ENCODE measurements at places on chromosomes 11 and 22. TPM values are rescaled to one million over a fixed set of nuclear protein-coding genes. Genes with fewer than 3 reads are reported as not detected.

The OR5M10 gene
- total RNA-seq: not detected

The DNAJB7 gene
- total RNA-seq: not detected

The KRTAP5-7 gene
- not detected for total RNA-seq

- no peak overlapping the region for H3K4me3 ChIP-seq
- no peaks in the 10 kb centered on the region for H3K27me3 ChIP-seq
- no peak for DNase-seq
- no peaks in the 10 kb centered on the region for H3K4me1 ChIP-seq
- H3K36me3 ChIP-seq: no peaks in the 10 kb centered on the region
- no peak overlapping the region for H3K27ac ChIP-seq
Measured at GRCh38 chr11:63590024-63590788, 24.0 kb downstream of the PLAAT3 start.

GRCh38 chr11:132631989-132632388, 900.3 kb downstream of the OPCML start:
- H3K27me3 ChIP-seq: no peaks in the 10 kb centered on the region
- H3K4me3 ChIP-seq: no peak overlapping the region
- H3K27ac ChIP-seq: no peak overlapping the region
- DNase-seq: no peak

DNA sequence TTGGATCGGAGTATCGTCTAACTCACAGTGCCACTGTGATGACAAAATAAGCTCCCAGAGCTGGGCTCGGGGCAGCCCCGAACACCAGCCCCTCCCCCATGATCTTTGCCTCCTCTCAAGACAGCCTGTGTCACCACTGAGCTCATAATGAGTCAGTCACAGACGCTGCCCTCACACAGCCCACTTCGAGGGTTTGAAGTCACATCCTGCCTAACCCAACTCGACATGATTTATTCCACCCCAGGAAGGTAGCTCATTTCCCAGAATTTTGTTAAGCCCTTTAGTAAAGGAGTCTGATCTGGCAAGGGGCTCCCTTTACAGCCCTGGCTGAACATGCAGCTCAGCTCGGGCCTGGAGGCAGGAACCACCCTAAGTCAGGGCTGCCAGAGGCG, 22.8 kb downstream of the MYH9 start:
- no peaks in the 10 kb centered on the region for H3K27me3 ChIP-seq
- H3K36me3 ChIP-seq: no peaks in the 10 kb centered on the region
- no peak overlapping the region for H3K27ac ChIP-seq
- peak overlapping the region; percentile 68 for H3K4me3 ChIP-seq
- no peak for DNase-seq

- H3K27ac ChIP-seq: no peak overlapping the region
- no peaks in the 10 kb centered on the region for H3K36me3 ChIP-seq
- no peaks in the 10 kb centered on the region for H3K27me3 ChIP-seq
- DNase-seq: no peak
- peaks cover 41% of the 10 kb centered on the region for H3K4me1 ChIP-seq
Measured at GRCh38 chr11:19673924-19674729, 38.5 kb upstream of the NAV2 start.

DNA sequence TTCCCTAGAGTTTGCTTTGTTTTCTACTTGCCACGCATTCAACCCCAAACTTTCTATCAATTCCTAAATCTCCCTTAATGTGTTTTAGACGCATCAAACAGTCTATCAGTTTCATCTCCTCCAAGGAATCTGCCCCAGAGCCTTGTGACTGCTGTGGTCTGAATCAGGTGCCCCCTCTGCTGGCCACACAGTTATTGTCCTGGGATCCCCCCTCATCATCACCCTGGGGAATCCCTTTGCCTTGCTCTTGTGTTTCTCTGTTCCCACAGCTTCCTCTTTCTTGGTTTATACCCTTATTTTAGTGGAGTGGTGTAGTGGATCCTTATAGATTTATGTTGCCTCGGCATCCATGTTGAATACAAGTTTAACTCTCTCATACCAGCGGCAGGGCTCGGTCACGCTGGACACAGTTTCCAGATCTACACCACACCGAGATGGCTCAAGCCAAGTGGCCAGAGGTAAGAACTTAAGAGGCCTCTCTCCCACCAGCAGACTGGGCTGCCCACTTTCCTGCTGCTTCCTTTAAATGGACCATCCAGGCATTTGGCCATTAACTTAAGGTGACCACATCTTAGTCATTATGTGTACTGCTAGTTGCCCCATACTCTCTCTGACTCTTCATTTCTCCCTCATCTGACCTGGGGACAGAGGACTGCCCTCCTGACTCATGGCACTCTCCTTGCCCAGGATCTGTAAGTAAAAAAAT, 8.2 kb downstream of the UPB1 start:
- H3K4me3 ChIP-seq: no peak overlapping the region
- H3K36me3 ChIP-seq: no peaks in the 10 kb centered on the region
- H3K27ac ChIP-seq: no peak overlapping the region
- H3K4me1 ChIP-seq: peaks cover 35% of the 10 kb centered on the region

- peaks cover 84% of the 10 kb centered on the region for H3K4me1 ChIP-seq
- DNase-seq: peak; percentile 60
- peak overlapping the region; percentile 83 for H3K4me3 ChIP-seq
- peak overlapping the region; percentile 87 for H3K27ac ChIP-seq
- H3K36me3 ChIP-seq: peaks cover 3% of the 10 kb centered on the region
Measured at GRCh38 chr11:118618115-118618990, 10.9 kb downstream of the PHLDB1 start.

DNA sequence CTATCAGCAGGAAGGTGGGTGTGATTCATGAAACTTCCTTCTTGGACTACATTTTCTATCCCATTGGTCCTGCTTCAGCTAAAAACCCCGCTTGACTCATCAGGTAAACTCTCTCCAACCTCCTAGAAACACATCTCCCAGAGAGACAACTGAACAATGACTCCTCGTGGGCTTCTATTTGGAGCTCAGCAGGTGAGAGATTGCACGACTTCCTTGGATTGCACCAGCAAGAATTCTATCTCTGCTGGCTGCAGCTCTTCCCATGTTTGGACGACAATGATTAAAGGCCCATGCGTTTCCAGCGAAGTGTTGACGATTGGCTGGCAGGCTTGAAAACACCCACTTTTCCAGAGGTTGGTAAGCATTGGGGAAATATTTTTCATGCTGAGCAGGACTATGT, 216.1 kb upstream of the NTM start:
- H3K27ac ChIP-seq: no peak overlapping the region
- H3K36me3 ChIP-seq: no peaks in the 10 kb centered on the region
- no peak for DNase-seq
- peaks cover 2% of the 10 kb centered on the region for H3K27me3 ChIP-seq

Measured in neural crest cell (in vitro differentiated cells).